ENCODE measurements at places on chromosomes 13 and 19. TPM values are rescaled to one million over a fixed set of nuclear protein-coding genes. Genes with fewer than 3 reads are reported as not detected.

Gene DACH1
- 1.2 TPM for total RNA-seq

DNA sequence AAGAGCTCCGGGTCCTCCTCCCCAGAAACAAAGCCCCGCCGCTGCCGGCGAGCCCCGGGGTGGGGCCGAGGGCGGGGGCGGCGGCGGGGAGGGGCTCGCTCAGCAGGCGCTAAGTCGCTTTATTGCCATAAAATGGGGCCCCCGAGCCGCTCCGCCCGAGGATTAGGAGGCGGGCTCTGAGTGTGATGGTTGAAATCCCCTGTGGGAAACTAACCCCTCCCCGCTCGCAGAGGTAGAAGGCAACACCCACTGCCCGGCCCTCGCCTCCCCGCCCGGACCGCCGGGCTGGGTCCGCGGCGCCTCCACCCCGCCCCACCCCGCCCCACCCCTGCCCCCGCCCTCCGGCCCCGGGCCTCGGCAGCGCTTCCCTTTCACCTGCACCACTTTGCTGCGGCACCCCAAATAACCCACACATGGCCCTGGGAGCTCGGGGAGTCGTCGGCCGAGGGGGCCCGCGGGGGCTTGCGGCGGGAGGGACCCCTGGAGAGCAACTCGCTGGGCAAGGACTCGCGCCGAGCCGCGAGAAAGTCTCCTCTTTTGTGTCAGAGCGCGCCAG, at the start of gene KLF12:
TSS of gene KLF12 (minus strand) at position 184 of the 556 bp plus-strand sequence.
- DNase-seq, result peak; percentile 72

Gene CPB2
- total RNA-seq, result not detected

- no peak for DNase-seq
Observed at GRCh38 chr13:100796463-100796862, 121.9 kb upstream of the TMTC4 start.

- DNase-seq, result no peak
Observed at GRCh38 chr19:36125557-36125956, 10.3 kb downstream of the TBCB start.

Gene ERICH4
- total RNA-seq, result not detected

Gene SLITRK1
- total RNA-seq, result not detected

- peak; percentile 52 for DNase-seq
Observed at GRCh38 chr13:98977568-98978265, at the start of gene DOCK9. Gene DOCK9, minus strand, starts transcription at chr13:98978064. Its CDS starts 155 bp downstream, at chr13:98977909.

GRCh38 chr13:58953638-58954037, 1210.1 kb downstream of the DIAPH3 start:
- DNase-seq, result no peak

- DNase-seq, result no peak
Observed at GRCh38 chr13:25827831-25828465, 223.9 kb downstream of the SHISA2 start.

Gene CATSPERD
- total RNA-seq, result not detected

- DNase-seq, result peak; percentile 100
Observed at GRCh38 chr19:18364826-18365528, 21.0 kb upstream of the GDF15 start.

Gene S1PR5
- total RNA-seq, result 0.08 TPM

GRCh38 chr19:38705197-38706019, 38.9 kb downstream of the CAPN12 start:
- no peak for DNase-seq
